CD4-positive, alpha-beta T cell treated with Interleukin-2 at 100 ng/mL for 4 hours (primary cell): ENCODE measurements at places on chromosomes 4 and X.

DNA sequence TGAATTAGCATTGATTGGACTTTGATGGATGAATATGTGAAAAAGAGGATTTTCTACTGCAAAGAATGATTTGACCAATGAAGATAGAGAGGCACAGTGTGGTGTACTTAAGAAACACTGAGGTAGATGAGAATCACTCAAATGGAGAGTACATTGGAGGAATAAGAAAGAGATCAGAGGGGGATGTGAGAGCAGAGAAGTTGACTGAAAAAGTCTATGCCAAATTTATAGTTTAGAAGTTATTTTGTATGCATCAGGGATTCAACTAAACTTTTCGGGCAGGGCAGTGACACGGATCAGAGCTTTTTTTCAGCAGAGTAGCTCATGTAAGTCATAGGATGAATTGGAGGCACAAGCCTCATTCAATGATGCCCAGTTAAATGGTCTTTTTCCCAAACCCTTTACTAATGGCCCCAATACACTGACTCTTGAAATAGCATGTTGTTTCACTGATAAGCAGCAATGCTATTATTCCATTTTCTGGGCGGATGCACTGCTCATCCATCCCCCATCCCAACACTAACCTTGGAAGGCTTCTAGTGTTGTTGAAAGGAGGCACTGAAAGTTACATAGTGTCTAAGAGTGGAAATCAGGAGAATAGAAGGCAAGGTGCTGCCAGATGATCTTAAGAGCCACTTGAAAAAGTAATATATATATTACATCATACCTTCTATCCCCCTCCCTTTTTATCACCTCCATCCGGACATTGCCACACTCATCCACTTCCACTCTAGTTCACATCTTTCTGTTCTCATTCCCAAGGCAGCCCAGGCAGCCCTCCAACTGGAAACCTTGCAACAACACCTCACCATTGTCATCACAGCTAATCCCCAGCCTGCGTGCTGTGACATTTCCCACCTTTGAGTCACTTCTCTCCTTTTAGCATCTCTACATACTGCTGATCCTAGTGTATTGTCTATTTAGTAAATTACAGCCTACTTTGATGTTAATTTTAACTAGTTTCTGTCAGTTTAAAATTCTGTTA lies 46.1 kb downstream of the ARHGAP24 start:
- DNase-seq, result no peak

GRCh38 chr4:16443504-16444088 lies 217.3 kb upstream of the TAPT1 start:
- peak; percentile 18 for DNase-seq

DNA sequence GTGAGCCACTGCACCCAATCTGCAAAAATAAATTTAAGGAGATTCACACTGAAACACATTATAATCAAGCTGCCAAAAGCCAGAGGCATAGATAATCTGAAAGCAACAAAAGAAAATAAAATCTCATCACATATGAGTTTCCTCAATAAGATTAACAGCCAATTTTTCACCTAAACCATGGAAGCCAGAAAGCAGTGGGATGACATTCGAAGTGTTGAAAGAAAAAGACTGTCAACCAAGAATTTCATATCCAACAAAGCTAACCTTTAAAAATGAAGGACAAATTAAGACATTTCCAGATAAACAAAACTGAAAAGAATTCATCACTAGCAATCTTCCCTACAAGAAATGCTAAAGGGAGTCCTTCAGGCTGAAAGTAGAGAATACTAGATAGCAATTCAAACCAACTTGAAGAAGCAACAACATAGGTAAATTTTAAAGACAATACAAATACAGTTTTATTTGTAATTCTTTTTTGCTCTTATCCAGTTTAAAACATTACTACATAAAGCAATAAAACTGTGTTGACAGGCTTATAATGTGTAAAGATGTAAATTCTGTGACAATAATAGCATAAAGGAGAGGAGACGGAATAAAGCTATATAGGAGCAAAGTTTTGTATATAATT lies 23.1 kb upstream of the KLHL8 start:
- DNase-seq, result no peak

- DNase-seq, result no peak
Measured at GRCh38 chrX:24610516-24610915, 36.6 kb downstream of the PCYT1B start.

DNA sequence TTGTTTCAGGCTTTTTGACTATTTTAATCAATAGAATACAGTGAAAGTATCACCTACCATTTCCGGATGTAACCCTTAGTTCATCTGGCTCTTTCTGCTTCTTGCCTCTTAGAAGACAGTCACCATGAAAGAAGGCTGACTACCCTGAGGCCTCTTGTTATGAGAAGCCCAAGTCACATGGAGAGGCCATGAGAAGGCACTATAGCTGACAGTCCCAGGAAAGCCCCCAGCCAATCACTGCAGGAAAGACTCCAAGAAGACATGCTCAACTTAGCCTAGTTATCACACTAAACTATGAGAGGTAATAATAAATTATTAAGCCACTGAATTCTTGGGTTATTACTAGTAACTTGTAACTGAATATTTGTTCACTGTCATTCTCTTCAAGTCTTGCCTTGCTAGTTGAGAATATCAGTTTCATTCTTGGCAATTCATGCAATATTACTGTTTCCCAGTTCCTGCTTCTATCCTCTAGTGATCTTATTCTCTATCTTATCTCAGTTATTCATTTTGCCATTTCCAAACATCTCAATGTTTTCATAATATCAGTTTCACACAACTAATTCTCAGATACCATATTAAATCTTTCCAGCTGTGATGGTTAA lies 57.1 kb upstream of the GUCY1A1 start:
- DNase-seq, result no peak

DNA sequence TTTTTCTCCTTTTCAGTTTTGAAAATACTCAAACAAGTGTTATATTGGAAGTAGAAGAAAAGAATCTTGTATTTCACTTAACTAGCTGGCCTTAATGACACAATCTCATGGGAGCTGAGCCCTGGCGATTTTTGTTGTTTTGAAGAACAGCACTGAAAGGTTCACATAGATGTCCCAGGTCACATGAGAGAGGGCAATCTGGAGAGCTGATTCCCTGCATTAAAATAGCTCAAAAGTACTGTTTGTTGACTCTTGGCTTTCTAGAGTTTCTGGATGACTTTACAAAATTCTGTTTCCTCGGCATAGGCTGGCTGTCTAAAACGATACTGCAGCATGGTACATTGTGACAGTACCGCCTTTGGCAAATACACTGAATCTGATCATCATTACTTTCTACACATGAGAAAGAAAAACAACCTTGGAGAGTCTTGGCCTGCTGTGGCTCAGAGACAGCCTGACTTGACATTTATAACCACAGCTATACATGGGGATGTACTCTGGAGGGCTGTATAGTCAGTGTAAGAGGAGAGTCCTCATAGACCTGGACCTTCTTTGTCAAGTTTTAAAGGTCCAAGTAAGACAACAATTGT lies 119.8 kb upstream of the PDLIM3 start:
- no peak for DNase-seq

- DNase-seq, result no peak
Measured at GRCh38 chrX:123736333-123736921, 3.6 kb upstream of the THOC2 start.

GRCh38 chr4:2689825-2690700 lies 66.1 kb downstream of the TNIP2 start:
- DNase-seq, result peak; percentile 35

- DNase-seq, result no peak
Measured at GRCh38 chrX:27086237-27086636, 376.9 kb downstream of the PPP4R3C start.
